ENCODE measurements at places on chromosomes 5 and 9. TPM values are rescaled to one million over a fixed set of nuclear protein-coding genes. Genes with fewer than 3 reads are reported as not detected.

The PFN3 gene
- not detected for total RNA-seq

The CDH6 gene
- total RNA-seq: 0.19 TPM

The PCDHB3 gene
- total RNA-seq: 1.2 TPM

The ADGRD2 gene
- under 0.01 TPM for total RNA-seq

The KCNN2 gene
- 6.3 TPM for total RNA-seq

Data from bladder microvascular endothelial cell (primary cell).